ENCODE measurements at places on chromosomes 5 and 9. TPM values are rescaled to one million over a fixed set of nuclear protein-coding genes. Genes with fewer than 3 reads are reported as not detected.

The CTXN3 gene
- not detected for total RNA-seq

DNA sequence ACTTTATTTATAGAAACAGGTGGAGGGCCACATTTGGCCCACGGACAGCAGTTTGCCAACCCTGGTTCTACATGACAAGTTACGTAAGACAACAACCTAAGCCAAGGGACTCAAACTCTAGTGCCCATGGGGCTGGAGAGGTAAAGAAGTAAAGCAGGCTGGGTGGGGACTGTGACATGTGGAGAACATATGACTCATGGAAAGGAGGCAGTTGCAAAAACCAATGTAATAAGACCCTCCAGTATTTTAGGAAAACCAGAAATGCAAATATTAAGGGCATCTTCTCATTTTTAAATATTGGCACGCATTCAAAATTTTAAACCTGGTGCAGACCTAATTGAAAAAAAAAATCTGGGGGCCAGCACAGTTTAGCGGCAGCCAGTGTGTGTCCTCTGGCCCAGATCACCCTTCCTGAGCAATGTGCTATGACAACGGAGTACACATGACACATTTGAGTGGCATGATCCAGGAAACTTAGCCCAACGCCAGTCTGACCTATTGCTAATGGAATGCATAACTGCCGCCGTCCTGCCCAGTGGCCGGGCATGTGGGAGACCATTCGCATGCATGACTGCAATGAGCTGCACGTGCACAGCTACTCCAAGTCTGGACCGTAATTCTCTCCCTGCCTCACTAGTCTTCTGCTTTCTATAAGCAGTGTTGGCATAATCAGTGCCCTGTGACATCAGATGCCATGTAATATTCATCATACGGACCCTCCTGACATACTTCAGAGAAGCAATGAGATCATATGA lies 97.2 kb downstream of the SH3TC2 start:
- peak; percentile 93 for DNase-seq

- no peak for DNase-seq
Observed at GRCh38 chr5:32230356-32231099, 56.4 kb upstream of the GOLPH3 start.

The IFNA2 gene
- not detected for total RNA-seq

The SYK gene
- 0.41 TPM for total RNA-seq
